AG08396 (cell line): ENCODE measurements at places on chromosomes 4 and X.
A peak's percentile ranks its signal among the peaks of the same experiment; 100 is the strongest.

DNA sequence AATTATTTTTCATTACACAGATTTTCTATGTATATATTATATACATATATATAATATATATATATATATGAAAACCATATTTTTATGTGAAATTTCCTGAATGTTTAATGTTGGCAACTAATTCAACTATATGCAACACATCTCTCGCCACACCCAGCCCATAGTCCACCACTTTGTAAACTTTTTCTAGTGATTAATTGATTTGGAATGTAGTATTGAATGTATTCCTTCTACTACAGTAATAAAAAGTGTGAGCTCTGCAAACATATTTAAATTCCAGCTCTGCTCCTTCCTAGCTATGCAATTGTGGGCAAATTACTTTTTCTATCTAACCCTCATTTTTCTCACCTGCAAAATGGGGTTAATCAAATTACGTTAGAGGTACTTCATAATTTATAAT is 187.8 kb downstream of the TEX11 start:
- no peak for DNase-seq

GRCh38 chr4:84920617-84921016 is 45.9 kb downstream of the WDFY3 start:
- DNase-seq = peak; percentile 17

GRCh38 chrX:14303891-14304290 is 225.4 kb upstream of the GLRA2 start:
- no peak for DNase-seq

DNA sequence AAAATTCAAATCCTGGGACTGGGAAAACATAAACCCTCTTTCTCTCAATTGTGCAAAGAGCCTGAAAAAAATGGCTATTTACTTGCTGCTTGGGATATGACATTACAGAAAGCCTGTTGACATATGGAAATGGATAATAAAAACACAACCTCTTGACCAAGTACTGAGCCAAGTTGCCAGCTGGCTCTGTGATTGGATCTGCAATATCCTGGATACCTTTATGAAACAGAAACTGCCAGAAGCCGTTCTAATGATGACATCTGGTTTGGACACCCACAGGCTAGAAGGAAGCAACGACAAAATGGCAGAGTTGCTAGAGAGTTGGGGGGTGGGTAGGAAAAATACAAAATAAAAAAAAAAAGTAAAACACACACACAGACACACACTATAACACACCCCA is 481.4 kb downstream of the FAT4 start:
- DNase-seq = no peak

GRCh38 chrX:124289443-124289842 is 43.0 kb upstream of the TEX13D start:
- DNase-seq = no peak

- no peak for DNase-seq
Measured at GRCh38 chrX:106702636-106703035, 23.9 kb upstream of the RNF128 start.

DNA sequence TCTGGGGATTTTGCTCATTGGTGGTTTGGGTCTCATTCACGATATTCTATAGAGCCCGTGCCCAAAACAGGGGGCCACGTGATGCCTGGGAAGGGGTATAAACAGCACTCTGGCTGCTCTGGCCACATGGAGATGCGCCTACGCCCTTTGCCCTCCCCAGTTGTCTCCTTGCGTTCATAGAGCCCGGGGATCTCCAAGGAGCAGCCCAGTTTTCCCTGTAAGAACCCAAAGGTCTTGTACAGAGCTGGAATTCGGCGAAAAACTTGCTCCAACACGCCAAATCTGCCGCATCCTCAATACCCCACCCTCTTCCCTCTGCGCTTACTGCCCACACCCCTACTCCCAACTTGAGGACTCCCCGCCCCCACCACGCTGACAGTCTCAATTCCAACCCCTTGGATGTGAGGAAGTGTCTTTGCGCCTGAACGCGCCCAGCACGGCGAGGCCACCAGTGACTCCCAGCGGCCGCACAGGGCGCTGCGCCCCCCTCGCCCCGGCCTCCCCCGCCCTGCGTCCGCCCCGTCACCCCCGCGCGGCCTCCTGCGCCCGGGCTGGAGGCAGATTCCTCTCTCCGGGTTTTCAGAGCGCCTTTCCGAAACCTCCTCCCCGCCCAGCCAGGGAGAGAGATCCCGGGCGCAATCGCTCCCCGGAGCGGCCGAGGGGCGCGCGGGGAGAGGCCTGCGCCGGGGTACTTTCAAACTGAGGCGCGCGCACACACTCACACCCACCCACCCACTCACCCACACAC is at the start of gene NHS:
Gene NHS, plus strand, starts transcription at position 582 of the 748 bp plus-strand sequence. CDS start 558 bp downstream, outside the sequence.
- peak; percentile 88 for DNase-seq

DNA sequence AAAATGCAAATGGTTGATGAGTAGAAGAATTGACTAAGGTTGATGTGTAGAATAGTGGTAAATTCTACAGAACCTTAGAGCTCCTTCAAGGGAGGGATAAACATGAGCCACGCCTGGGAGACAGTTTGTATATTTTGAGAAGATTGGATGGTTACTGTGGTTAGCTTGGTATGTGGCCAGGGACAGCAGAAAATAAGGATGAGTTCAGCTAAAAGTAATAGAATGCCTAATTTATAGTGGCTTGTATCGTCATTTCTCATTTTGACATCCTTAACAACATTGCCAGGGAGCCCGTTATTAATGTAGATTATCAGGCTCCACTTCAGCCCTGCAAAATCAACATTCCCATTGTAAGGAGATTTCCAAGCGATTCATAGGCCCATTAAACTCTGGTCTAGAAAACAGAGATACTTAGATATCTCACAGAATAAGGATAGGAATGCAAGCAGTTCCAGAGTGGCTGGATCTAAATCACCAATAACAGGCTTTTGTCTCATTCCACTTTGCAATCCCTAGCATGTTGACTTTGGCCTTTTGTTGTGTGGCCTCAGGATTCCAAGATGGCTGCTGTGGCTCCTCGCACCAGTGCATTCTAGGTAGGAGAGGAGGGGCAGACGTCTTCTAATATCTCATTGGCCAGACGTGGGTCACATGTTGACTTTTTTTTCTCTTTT is 6.4 kb upstream of the PTTG2 start:
- no peak for DNase-seq

DNA sequence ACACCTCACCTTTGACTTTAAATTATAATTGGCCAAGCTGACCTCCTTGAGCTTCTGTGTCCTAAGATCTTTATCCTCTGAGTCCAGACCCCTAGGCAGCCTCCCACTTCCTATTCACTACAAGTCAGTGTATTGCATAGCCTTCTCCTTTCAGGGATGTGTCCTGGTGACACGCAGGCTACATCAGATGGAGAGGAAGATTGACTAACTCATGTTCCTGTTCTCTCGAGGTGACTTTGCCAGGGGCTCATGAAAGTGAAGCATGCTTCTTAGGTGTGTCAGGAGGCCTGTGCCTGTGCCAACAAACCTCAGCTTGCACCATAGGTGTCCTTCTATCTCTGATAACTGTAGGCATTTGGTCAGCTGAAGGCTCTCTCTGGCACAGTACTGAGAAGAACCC is 195.7 kb upstream of the HS3ST1 start:
- DNase-seq = no peak
